ENCODE measurements at places on chromosomes 5 and 9.
A peak's percentile ranks its signal among the peaks of the same experiment; 100 is the strongest.

- no peak for DNase-seq
Observed at GRCh38 chr5:145497052-145497451, 338.1 kb downstream of the PRELID2 start.

GRCh38 chr5:112472614-112473013 lies 53.5 kb upstream of the EPB41L4A start:
- DNase-seq = no peak

GRCh38 chr5:125595095-125595494 lies 828.1 kb upstream of the GRAMD2B start:
- peak; percentile 85 for DNase-seq

GRCh38 chr5:123262216-123262823 lies 160.9 kb downstream of the CEP120 start:
- DNase-seq = no peak

DNA sequence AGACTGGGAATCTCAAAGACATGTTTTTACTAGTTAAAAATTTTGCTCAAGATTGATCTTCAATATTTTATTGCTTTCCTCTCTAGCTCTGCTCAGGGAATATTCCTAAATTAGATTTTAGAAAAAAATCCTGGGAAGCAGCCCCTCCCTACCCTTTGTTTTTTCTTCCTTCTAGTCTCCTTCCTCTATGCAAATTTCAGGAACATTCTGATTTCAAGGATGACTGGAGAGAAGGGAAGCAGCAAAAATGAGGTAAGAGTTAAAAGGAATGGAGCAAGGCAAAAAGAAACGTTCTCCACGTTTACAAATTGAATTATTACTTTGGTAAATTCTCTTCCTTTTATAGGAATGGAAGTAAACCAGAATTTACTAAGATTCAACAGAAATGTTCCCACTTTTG lies 493.4 kb upstream of the TUSC1 start:
- no peak for DNase-seq

DNA sequence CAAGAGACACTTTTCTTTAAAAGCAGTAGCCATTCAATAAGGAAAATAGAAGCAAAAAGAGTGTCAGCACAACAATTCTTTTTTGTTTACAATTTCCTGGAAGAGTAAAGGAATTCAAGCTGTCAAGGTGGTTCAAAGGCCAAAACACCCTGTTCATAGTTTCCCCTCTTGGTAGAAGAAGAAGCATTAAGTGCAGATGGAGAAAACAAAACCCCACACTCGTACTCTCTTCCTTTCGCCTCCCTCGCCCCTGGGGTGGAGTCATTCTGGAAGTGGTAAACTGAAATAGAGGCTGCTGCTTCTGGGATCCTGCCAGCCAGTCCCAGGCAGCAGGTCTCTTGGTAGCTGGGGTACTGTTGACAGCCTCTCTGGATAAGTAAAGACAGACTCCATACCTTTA lies 105.0 kb downstream of the ANKRD55 start:
- DNase-seq = no peak

GRCh38 chr9:113606510-113606909 lies 143.0 kb downstream of the RGS3 start:
- DNase-seq = no peak

GRCh38 chr5:58447226-58447625 lies 12.7 kb downstream of the PLK2 start:
- DNase-seq = no peak

DNA sequence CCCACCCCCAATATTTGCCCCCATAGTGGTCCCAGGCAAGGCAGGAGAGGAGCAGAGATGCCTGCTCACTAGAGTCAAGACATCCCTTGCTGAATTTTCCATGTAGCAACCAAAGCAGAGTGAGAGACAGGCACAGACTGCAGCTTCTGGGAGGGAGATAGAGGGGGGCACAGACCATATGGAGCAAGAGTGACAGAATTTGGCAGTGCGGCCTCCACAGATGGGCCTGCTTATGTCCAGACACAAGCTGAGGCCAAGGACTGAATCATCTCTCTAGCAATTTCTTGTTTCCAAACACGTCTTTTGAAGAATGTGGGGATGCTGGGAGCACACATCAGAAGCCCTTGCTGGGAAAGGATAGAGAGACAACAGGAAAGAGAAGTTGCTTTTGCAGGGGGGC lies 53.0 kb upstream of the ALDH1B1 start:
- peak; percentile 58 for DNase-seq

GRCh38 chr9:118295413-118295812 lies 591.2 kb downstream of the TLR4 start:
- no peak for DNase-seq

All from foreskin fibroblast (primary cell).